ENCODE measurements at places on chromosomes 16 and 17.

DNA sequence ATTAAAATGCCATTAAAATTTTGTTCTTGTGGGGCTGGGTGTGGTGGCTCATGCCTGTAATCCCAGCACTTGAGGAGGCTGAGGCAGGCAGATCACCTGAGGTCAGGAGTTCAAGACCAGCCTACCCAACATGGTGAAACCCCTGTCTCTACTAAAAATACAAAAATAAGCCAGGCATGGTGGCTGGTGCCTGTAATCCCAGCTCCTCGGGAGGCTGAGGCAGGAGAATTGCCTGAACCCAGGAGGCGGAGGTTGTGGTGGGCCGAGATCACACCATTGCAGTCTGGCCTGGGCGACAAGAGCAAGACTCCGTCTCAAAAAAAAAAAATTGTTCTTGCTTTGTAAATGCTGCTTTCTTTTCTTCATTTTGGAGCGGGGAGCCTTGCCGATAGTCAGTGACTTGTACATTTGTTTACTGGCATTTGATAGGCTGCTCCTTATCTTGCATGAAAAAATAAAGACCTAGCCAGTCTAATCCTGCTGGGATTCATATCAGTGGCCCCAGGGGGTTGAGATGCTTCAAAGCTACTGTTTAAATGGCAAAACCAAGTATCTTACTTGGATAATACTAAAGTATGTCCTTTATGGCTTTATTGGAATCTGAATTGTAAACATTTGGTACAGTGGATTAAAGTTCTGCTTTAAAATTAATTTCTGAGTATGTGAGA, 3.3 kb upstream of the CLTC start:
- no peak for DNase-seq

- peak; percentile 56 for DNase-seq
Measured at GRCh38 chr17:38508954-38509771, 80.9 kb downstream of the ARHGAP23 start.

DNA sequence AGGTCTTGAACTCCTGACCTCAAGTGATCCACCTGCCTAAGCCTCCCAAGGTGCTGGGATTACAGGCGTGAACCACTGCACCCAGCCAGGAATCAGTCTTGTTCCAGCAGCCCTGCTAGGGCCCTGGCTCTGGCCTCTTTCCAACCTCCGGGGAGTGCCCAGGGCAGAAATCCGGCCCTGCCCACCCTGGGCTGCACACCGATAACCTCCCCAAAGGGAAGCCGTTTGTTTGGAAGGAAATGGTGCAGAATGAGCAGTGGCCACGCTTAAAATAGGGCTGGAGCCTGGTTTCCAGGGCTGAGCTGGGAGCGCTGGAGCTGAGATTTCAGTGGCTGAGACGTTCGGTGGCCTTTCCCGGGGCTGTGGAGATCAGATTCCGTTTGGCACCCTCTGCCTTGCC, 17.8 kb upstream of the EMP2 start:
- DNase-seq: no peak

DNA sequence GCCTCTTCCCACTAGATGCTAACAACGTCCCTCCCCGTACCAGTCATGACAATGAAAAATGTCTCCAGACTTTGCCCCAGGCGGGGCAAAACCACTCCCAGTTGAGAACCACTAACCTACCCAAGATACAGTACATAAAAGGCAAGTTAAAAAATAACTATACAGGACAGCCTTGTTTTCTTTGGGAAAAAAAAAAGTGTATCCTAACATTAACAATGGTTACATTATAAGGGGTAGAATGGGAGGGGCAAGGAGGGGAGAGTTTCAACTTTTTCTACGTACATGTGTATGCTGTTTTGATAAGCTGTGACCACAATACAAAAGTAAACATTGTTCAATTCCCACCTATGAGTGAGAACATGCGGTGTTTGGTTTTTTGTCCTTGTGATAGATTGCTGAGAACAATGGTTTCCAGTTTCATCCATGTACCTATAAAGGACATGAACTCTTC, 94.9 kb downstream of the TOX3 start:
- DNase-seq: no peak

GRCh38 chr16:29816694-29817441, 916 bp downstream of the PAGR1 start:
- DNase-seq: no peak

- no peak for DNase-seq
Measured at GRCh38 chr16:27633721-27634120, 83.8 kb downstream of the KATNIP start.

GRCh38 chr17:48644159-48644558, 18.0 kb upstream of the HOXB9 start:
- DNase-seq: no peak

DNA sequence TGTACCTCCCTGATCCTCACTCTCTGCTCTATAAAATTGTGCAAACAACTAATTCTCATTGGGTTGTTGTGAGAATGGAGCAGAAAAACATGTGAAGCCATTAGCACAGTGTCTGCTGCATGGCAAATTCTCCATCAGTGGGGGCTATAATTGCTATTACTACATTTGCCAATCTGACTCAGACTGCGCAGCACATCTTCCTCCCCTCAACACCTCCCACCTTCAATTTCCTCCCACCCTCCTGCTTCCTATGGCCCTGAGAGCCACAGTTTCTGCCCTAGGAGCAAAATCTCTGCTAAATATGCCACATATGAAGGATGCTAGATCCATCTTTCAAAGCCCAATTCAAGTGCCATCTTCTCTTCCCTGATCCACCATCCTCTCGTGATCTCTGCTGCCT, 37.0 kb downstream of the ABCC12 start:
- no peak for DNase-seq

GRCh38 chr16:19338335-19338734, 52.8 kb downstream of the CLEC19A start:
- no peak for DNase-seq

- DNase-seq: no peak
Measured at GRCh38 chr16:7090628-7091115, 242.0 kb upstream of the RBFOX1 start.

Data from BJ (cell line).